Activated CD8-positive, alpha-beta memory T cell treated with anti-CD3 and anti-CD28 coated beads for 1 hour (primary cell): ENCODE measurements at places on chromosomes 11 and 22.

- DNase-seq: no peak
Measured at GRCh38 chr11:117646411-117646810, 150.6 kb downstream of the DSCAML1 start.

DNA sequence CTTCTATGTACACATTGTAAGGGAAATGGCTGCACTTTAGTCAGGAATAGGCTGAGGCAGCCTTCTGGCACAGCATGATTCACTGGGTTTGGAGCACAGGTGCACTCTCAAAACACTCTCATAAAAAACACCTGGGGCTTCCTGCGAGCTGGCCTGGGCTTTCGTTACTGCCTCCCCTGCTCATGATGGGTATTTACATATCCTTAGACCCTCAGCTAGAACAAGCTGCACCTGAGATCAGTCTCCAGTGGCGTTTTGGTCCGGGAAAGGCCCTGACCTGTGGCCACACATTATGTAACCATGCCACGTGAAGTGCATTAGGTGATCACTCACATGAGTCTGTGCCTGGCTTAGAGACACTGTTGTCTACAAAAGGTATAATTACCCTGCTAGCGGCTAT is 321.7 kb downstream of the TMEM135 start:
- no peak for DNase-seq

DNA sequence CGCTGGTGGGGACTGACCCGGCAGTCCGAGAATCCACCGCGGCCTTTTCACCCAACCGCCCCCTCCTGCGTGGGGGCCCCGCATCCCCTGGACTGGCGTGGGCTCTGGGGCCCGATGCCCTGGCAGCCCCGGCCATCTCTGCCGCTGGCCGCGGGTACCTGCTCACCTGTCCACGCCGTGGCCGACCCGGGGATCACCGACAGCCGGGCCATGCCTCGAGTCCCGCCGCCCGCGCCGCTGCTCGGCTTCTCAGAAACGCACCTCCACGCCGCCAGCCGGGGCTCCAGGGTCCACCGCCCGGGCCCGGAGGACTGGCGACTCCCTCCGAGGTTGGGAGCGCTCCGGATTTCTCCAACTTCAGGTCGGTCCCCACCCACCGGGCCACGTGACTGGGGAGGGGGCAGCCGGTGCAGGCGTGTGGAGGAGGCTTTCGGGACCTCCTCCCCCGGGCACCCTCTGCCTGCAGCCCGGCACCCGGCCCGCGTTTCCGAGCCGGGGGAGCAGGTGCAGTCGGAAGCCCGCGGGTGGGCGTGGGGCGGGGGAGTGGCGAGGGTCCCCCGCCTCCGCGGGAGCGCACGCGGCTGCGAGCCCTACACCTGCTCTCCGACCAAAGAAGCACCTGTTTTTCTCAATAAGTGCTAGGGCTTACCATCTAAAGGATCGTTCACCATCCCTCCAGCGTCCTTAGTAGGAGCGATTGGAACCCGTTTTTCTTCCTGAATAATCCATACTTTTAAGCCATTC is 554 bp upstream of the NRIP3 start:
- no peak for DNase-seq

GRCh38 chr11:73262851-73263495 is 9.2 kb upstream of the P2RY6 start:
- no peak for DNase-seq

DNA sequence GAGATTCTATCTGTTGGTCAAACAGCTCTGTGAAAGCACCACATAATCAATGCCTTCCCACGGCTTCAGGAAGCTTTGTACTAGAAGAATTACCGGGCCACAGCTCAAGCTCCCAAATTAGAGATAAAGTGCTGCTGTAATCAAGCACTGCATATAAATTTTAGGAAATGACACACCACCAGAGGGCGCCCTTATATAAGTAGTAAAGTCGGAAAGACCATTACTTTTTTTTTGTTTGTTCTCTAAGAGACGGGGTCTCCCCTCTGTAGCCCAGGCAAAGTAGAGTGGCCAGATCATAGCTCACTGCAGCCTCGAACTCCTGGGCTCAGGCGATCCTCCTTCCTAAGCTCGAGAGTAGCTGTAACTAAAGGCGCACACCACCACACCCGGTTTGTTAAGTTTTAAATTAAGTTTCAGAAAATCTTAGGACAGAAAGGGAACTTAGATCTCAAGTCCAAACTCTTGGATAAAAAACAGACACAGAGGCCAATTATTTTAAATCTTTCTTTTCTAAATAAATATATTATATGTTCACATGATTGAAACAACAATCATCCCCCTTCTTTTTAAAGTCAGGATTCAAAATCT is 32.6 kb downstream of the PRCP start:
- DNase-seq: peak; percentile 61

DNA sequence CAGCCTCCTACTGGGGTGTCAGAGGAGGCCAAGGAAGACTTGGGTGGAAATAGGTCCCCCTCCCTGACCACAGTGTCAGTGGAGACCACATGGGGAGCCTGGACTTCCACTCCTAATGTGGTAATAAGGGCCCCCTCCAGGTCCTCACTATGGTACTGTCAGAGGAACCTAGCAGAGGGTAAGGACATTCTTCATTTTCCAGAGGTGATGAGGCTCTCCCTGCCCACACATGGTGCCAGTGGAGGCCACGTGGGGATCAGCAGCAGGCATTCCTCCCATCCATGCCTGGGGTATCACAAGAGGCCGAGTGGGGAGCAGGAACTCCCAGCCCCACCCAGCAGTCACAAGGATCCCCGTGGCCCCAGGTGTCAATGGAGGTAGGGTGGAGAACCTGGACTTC is 6.5 kb upstream of the CLDN5 start:
- no peak for DNase-seq

DNA sequence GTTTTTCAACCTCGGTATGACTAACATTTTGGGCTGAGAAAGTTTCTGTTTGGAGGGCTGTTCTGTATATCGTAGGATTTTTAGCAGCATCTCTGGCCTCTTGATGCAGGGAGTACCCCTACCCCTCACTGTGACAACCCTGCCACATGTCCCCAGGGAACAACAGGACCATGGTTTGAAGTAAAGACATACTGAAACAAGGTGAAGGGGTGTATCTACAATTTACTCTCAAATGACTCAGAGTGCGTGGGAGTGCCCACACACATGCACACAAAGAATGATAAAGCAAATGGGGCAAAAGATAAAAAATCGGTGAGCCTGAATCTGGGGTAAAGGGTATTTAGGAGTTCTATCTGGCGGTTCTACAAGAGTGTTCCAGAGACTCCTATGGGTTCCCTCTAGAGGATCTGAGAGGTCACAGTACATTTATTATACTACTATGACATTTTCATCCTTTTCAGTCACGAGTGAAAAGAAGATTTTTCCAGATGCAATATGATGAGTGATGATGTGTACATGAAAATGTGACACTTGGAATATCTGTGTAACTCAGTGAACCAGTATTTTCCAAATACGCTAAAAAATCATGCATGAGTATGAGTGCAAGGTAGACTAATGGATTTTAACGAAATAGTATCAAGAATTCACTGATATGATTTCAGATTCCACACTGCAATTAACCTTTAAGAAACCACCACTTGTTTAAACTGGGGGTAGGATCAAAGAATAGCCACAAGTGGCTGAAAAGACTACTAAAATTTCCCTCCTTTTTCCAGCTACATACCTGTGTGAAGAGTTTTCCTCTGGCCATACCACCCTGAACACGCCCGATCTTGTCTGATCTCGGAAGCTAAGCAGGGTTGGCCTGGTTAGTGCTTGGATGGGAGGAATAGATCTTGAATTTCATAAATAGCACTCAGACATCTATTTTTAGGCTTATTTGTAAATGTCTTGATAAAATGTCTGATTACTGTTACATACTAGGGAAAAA is 56.3 kb upstream of the YPEL1 start:
- DNase-seq: no peak

GRCh38 chr11:64107303-64107702 is 58.6 kb downstream of the MACROD1 start:
- DNase-seq: no peak

- DNase-seq: no peak
Measured at GRCh38 chr11:6545917-6546605, 49.0 kb downstream of the DNHD1 start.

GRCh38 chr11:72831521-72832300 is 17.5 kb downstream of the ATG16L2 start:
- DNase-seq: no peak

GRCh38 chr22:45562537-45563361 is 60.1 kb downstream of the FBLN1 start:
- no peak for DNase-seq

- DNase-seq: no peak
Measured at GRCh38 chr22:36701965-36702621, 1.5 kb downstream of the CACNG2 start.

- DNase-seq: no peak
Measured at GRCh38 chr22:50698546-50698945, 25.9 kb downstream of the SHANK3 start.

DNA sequence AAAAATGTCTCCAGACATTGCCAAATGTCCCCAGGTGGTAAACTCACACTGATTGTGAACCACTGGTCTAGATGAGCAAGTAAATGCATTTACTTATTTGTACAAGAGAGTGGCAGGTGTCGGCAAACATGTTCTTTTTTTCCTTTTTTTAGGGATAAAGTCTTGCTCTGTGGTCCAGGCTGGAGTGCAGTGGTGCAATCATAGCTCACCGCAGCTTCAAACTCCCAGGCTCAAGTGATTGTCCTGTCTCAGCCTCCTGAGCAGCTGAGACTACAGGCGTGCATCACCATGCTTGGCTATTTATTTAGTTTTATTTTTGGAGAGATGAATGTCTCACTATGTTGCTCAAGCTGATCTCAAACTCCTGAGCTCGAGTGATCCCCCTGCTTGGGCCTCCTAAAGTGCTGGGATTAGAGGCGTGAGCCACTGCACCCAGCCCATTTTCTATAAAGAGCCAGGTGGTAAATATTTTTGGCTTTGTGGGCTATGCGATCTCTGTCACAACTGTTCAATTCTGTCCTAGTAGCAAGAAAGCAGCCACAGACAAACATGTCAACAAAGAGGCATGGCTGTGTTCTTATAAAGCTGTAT is 1.4 kb downstream of the VPREB1 start:
- DNase-seq: no peak

DNA sequence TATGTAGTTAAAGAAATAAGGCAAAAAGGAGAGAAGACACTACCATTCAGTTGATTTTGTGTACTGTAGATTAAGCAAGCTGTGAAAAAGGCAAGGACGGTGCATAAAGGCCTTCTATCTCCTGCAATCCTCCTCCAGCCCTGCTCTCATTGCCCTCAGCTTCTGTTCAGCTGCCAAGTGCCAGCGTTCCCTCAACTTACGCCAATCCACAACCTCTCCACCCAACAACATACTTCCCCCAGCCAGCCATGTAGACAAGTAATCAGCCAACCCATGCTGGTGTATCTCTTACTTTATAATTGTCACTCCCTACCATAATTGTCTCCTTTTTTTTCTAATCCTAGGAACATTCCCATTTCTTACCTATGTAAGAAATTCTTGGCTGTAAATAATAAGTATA is 30.1 kb upstream of the ANO5 start:
- DNase-seq: no peak

GRCh38 chr11:59283311-59283710 is 70.6 kb upstream of the MPEG1 start:
- no peak for DNase-seq

- DNase-seq: no peak
Measured at GRCh38 chr11:71245601-71246391, 6.6 kb downstream of the SHANK2 start.

DNA sequence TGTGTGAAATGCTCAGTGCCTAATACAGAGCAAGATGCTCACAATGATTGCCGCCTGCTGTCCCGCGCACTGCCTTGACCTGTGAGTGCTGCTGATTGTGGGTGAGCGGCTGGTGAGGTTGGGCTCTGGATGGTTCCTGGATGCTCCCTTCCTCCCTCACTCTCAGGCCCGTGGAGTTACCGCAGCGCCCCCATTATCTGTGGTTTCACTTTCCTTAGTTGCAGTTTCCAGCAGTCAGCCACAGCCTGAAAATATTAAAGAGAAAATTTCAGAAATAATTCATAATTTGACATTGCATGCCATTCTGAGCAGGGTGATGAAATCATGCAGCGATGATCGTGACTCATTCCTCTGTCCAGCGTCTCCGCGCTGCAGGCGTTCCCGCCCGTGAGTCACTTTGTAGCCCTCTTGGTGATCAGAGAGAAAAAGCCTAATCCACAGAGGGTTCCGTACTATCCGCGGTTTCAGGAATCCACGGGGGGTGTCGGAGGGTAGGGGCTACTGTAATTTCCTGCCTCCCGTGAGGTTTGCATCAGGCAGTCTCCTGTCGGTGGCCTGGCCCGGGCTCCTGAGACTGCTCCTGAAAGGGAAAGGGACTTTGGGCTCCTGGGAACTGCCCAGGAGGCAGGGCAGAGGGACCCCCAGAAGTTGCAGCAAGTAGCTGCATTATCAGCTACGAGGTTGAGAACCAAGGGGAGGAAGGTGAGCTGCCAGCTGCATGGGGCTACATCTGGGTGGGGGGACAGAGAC is 10.6 kb downstream of the RPL3 start:
- DNase-seq: no peak

GRCh38 chr11:100789500-100789899 is 102.4 kb downstream of the ARHGAP42 start:
- DNase-seq: no peak

DNA sequence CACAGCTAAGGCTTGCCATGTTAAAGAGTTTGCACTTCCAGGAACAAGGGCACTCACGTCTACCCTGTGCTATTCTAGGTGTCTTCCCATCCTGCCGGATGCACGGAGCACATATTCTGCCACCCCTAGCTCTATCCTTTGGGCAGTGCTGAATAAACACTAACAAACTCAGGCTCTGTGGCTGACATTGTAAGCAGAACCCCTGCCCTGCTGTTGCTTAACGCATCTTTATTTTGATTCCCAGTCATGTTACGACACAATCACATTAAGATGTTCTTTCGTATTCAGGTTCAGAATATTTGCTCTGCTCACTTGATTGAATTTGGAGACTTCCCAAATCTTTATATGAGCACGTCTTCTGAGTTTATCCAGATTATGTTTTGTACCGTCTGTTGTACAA is 3.7 kb upstream of the HDHD5 start:
- DNase-seq: no peak

DNA sequence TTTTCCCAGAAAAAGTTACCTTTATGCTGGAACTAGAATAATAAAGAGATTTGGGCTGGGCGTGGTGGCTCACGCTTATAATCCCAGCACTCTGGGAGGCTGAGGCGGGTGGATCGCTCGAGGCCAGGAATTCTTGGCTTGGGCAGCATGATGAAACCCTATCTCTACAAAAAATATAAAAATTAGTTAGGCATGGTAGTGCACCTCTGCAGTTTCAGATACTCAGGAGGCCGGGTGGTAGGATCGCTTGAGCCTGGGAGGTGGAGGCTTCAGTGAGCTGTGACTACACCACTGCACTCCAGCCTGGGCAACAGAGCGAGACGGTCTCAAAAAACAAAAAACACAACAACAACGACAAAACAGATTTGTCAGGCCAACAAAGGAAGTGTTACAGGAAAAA is 119.3 kb upstream of the OR9Q1 start:
- no peak for DNase-seq
